ENCODE measurements at places on chromosomes 6 and 20.
A peak's percentile ranks its signal among the peaks of the same experiment; 100 is the strongest.

- DNase-seq, result no peak
These were observed 38.7 kb downstream of the GSS start for GRCh38 chr20:34916774-34917354.

DNA sequence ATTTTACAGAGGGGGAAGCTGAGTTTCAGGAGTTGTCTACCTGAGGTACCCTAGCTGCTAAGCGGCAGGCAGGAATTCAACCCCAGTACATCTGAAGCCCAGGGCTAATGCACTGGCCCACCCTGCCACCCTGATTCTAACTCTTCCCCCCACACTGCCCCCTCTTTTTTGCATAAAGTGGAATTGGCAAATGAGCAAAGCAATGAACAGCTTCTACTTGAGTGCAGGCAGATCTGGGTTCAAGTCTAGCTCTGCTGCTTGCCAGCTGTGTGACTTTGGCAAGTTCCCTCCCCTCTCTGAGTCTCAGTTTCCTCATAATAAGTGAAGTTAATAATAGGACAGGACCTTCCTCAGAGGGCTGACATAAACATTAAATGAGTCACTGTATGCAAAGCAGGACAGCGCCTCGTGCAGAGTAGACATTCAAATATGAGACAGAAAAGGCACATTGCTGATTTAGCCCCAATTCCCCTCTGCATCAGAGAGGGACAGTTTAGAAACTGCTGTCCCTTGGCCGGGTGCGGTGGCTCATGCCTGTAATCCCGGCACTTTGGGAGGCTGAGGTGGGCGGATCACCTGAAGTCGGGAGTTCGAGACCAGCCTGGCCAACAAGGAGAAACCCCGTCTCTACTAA lies 4.7 kb downstream of the ADA start:
- DNase-seq, result no peak

- DNase-seq, result no peak
These were observed 96.6 kb upstream of the FKBP1C start for GRCh38 chr6:63114610-63115211.

GRCh38 chr6:16148498-16148897 lies 19.6 kb downstream of the MYLIP start:
- no peak for DNase-seq

DNA sequence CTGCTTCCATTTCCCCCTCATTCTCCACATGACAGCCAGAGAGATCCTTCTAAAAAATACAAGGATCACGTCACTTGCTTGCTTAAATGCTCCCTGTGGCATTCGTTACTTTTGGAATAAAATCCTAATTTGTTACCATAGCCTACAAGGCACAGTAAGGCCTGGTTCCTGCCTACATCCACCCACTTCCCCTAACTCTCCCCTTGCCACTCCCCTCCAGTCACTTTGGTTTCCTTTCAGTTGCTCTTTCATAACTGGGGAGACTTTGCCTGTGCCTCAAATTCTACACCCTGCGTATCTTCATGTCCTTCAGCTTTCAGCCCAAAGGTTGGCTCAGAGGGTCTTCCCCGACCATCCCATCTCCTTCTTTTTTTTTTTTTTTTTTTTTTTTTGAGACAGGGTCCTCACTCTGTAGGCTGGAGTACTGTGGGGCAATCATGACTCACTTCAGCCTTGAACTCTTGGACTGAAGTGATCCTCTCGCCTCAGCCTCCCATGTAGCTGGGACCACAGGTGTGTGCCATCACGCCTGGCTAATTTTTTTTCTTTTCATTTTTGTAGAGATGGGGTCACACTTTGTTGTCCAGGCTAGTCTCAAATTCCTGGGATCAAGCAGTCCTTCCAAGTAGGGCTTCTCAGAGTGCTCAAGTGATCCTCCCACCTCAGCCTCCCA lies 12.5 kb downstream of the ID1 start:
- no peak for DNase-seq

GRCh38 chr6:85568411-85568810 lies 25.2 kb downstream of the SNX14 start:
- DNase-seq, result no peak

DNA sequence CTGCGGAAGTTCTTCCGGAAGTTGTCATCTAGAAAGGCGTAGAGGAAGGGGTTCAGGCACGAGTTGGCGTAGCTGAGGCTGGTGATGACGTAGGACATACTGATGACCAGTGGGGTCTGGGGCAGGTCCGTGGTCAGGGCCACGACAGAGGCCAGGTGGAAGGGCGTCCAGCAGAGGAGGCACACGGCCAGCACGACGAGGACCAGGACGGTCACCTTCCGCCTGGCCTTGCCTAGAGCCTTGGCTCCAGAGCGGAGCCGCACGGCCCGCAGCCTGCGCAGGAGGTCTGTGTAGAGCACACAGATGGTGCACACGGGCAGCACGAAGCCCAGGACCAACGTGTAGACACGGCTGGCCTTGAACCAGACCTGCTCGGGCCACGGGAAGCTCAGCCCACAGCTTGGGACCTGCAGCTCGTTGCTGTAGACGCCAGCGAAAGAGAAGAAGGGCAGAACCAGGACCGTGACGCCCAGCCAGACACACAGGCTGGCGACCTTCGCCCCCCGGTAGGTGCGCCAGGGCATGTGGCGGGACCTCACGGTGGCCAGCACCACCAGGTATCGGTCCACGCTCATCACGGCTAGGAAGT lies 1.4 kb downstream of the NPBWR2 start:
- DNase-seq, result no peak

GRCh38 chr20:41335591-41335990 lies 5.0 kb upstream of the LPIN3 start:
- no peak for DNase-seq

GRCh38 chr6:28648035-28648877 lies 122.6 kb downstream of the GPX5 start:
- peak; percentile 49 for DNase-seq

Measured in stimulated activated CD4-positive, alpha-beta T cell treated with anti-CD3 and anti-CD28 coated beads, Interleukin-1b, Interleukin-23, amount 100 ng/mL, for 4 hours (primary cell).